ENCODE measurements at places on chromosomes 1 and 21. TPM values are rescaled to one million over a fixed set of nuclear protein-coding genes. Genes with fewer than 3 reads are reported as not detected.

DNA sequence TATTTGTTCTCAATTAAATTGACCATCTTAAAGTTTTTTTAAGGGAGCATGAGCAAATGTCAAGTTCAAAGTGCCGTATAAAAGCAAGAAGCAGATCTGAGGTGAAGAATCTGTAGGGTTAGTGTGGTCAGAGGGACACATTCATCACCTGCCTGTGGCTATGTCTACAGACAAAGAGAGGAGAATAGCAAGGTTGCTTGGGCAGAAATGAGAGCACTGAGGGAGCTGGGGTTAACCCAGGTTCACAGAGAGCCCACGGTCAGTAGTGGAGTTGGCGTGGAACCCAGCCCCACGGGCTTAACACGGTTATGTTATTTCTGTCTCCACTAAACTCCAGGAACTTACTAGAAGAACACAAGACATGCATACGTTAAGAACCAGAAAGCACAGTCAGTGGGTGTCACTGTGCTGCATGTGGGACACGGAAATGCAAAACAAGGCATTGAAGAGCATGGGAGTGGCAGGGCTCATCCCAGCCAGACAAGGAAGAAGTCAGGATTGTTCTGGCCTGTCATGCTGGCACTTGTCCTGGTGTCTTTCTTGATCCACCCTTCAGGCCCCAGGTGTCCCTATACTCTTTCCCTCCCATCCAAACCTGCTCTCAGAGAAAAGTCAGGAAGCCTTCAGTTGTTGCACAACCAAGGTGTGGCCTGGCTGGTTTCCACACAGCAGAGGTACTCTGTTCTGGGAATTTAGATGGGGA, 95.5 kb upstream of the IVNS1ABP start:
- no peaks in the 10 kb centered on the region for H3K36me3 ChIP-seq
- no peak for DNase-seq
- no peak overlapping the region for H3K4me3 ChIP-seq
- no peak overlapping the region for H3K27ac ChIP-seq
- H3K4me1 ChIP-seq, result no peaks in the 10 kb centered on the region
- no peaks in the 10 kb centered on the region for H3K27me3 ChIP-seq

GRCh38 chr1:91895832-91896556, 10.0 kb upstream of the TGFBR3 start:
- H3K4me1 ChIP-seq, result peaks cover 43% of the 10 kb centered on the region
- H3K27ac ChIP-seq, result no peak overlapping the region
- DNase-seq, result no peak
- no peaks in the 10 kb centered on the region for H3K36me3 ChIP-seq

TEKT2 gene
- not detected for total RNA-seq

GRCh38 chr1:13605159-13605558, 21.5 kb downstream of the PDPN start:
- DNase-seq, result no peak
- H3K27me3 ChIP-seq, result no peaks in the 10 kb centered on the region
- no peaks in the 10 kb centered on the region for H3K36me3 ChIP-seq
- no peaks in the 10 kb centered on the region for H3K4me1 ChIP-seq

DNA sequence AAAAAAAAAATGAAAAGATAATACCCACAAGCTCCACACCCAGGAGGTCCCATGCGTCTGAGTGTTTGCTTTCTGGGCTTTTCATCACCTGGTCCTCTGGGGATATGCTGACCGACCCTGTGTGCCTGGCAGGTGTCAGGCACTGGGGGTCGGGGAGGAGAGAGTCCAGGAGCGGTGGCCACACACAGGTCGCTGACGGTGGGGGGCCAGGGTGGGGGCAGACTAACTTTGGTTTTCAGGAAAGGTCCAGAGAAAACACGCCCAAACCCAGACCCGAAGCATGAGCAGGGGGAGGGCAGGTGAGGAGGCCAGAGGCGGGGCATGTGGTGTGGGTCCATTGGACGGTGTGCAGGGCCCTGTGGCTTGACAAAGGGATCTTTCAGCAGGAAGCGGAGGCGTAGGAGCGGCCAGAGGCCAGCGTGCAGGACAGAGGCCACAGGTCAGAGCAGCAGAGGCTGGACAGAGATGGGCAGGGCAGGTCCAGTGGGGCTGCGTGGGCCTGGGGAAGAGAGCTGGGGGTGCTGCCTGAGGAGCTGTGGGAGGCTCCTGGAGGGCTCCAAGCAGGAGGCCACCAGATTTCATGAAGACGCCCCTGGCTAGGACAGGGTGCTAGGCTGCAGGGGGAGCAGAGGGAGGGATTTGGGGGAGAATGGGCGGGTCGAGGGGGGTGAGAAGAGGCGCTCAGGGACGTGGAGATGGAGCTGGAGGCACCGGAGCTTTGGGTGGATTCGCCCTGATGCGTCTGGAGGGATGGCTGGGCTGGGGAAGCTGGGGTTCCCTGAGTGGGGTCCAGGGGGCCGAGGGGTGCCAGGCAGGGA, 15.8 kb downstream of the RNF223 start:
- H3K4me3 ChIP-seq, result peak overlapping the region; percentile 74
- H3K36me3 ChIP-seq, result peaks cover 6% of the 10 kb centered on the region
- DNase-seq, result no peak
- H3K4me1 ChIP-seq, result peaks cover 17% of the 10 kb centered on the region

GRCh38 chr1:4305526-4306301, 348.7 kb upstream of the AJAP1 start:
- no peaks in the 10 kb centered on the region for H3K27me3 ChIP-seq
- H3K27ac ChIP-seq, result no peak overlapping the region
- DNase-seq, result no peak
- H3K4me3 ChIP-seq, result no peak overlapping the region
- H3K36me3 ChIP-seq, result no peaks in the 10 kb centered on the region
- no peaks in the 10 kb centered on the region for H3K4me1 ChIP-seq

GRCh38 chr21:35925497-35925896, 134.8 kb downstream of the SETD4 start:
- H3K4me1 ChIP-seq, result peaks cover 5% of the 10 kb centered on the region
- H3K27ac ChIP-seq, result peak overlapping the region; percentile 34

- no peak overlapping the region for H3K27ac ChIP-seq
- no peak for DNase-seq
- H3K4me3 ChIP-seq, result no peak overlapping the region
- no peaks in the 10 kb centered on the region for H3K4me1 ChIP-seq
- no peaks in the 10 kb centered on the region for H3K27me3 ChIP-seq
Measured at GRCh38 chr1:15543589-15544568, 17.2 kb downstream of the DNAJC16 start.

CAPN8 gene
- not detected for total RNA-seq

PCAT6 gene
- total RNA-seq, result not detected

NBPF6 gene
- total RNA-seq, result not detected

DNA sequence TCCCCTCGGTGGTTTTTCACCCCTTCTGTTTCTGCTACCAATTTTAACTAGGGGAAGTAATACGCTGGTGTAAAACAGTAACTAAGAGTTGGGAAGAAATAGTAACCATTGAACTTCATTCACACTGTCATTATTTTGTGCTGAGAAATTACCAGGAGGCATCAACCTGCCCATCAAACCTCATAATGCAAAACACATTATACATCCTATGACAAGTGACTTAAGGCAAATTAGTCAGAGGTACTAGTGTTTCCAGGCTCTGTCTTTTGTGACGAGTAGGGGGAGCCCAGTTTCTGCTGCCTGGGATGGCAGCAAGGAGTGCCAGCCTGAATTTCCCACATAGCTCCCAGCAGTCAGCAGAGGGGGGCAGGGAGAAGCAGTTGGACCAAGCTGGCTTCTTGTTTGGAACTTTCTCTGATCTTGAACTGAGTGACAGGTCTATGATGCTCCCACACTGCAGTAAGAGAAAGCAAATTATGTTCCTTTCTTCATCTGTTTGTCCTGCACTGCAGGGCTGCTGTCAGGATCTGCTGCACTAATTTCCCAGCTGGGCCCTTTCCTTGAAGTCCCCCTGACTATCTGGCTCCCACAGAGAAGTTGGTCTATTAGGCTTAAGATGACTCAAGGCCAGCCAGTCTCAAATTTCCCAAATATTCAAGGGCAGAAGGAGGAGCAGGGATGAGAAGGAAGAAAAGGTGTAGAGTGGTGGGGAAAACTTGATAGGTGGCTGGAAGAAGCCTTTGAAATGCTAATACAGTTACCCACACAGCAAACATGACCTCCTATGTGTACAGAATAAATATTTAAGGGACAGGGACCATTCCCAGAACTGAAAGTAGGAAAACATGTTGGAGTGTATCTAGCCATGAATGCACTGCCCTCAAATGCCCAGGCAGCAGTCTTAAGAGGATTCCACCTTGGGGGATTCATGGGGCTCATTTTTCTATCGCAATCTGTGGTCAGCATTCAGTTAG, 322.8 kb downstream of the SEC16B start:
- H3K4me1 ChIP-seq, result no peaks in the 10 kb centered on the region
- H3K27me3 ChIP-seq, result no peaks in the 10 kb centered on the region
- no peak overlapping the region for H3K4me3 ChIP-seq
- no peak overlapping the region for H3K27ac ChIP-seq

DNA sequence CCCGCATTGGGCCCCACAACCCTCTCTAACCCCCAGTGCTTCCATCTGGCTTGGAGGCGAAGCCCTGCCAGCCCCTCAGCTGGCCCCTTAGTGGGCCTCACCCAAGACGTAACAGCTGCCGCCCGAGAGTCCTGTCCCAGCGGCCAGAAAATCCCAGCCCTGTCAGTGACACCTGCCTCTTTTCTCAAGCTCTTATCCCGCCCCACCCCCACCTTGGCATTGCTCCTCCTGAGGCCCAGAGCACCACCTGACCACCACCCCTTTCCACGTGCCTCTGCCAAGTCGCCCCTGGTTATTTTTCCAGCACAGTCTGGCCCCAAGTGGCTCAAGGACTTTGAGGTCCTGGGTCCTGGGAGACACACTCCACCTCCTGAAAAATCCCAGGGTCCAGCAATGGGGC, 5.9 kb upstream of the CTRC start:
- no peak overlapping the region for H3K27ac ChIP-seq
- H3K36me3 ChIP-seq, result peaks cover 37% of the 10 kb centered on the region
- H3K4me1 ChIP-seq, result peaks cover 15% of the 10 kb centered on the region
- H3K4me3 ChIP-seq, result no peak overlapping the region

GRCh38 chr1:230759369-230760065, 12.3 kb downstream of the CAPN9 start:
- no peaks in the 10 kb centered on the region for H3K27me3 ChIP-seq
- H3K4me3 ChIP-seq, result no peak overlapping the region
- H3K27ac ChIP-seq, result no peak overlapping the region
- no peak for DNase-seq
- no peaks in the 10 kb centered on the region for H3K4me1 ChIP-seq
- no peaks in the 10 kb centered on the region for H3K36me3 ChIP-seq

APOBEC4 gene
- total RNA-seq, result not detected

GRCh38 chr1:88039240-88039639, 644.8 kb upstream of the PKN2 start:
- no peak overlapping the region for H3K4me3 ChIP-seq
- no peaks in the 10 kb centered on the region for H3K36me3 ChIP-seq
- H3K27ac ChIP-seq, result no peak overlapping the region
- H3K27me3 ChIP-seq, result no peaks in the 10 kb centered on the region
- no peak for DNase-seq

OVAAL gene
- not detected for total RNA-seq

KIF17 gene
- total RNA-seq, result 7.3 TPM

TRIM45 gene
- total RNA-seq, result 2.2 TPM

PLXNA2 gene
- total RNA-seq, result 26.7 TPM

DNA sequence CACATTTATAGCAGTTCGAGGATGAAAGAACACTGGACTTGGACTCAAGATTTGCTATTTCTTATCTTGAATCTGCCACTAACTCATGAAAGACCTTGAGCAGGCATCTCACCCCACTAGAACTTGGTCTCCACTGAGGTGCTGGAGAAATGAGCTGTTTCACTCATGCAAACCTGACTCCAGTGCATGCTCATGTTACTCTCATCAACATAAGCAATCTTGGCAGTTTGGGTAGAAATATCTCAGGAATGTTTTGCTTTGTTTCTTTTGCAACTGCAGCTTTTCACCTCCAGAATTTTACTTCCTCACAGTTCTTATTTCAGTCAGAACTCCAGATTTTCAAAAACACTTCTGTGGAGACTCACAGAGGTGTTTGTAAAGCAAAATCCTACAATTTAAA, 46.2 kb upstream of the DAB1 start:
- no peaks in the 10 kb centered on the region for H3K36me3 ChIP-seq
- no peak overlapping the region for H3K4me3 ChIP-seq
- H3K27me3 ChIP-seq, result no peaks in the 10 kb centered on the region
- no peak overlapping the region for H3K27ac ChIP-seq
- no peaks in the 10 kb centered on the region for H3K4me1 ChIP-seq

DNA sequence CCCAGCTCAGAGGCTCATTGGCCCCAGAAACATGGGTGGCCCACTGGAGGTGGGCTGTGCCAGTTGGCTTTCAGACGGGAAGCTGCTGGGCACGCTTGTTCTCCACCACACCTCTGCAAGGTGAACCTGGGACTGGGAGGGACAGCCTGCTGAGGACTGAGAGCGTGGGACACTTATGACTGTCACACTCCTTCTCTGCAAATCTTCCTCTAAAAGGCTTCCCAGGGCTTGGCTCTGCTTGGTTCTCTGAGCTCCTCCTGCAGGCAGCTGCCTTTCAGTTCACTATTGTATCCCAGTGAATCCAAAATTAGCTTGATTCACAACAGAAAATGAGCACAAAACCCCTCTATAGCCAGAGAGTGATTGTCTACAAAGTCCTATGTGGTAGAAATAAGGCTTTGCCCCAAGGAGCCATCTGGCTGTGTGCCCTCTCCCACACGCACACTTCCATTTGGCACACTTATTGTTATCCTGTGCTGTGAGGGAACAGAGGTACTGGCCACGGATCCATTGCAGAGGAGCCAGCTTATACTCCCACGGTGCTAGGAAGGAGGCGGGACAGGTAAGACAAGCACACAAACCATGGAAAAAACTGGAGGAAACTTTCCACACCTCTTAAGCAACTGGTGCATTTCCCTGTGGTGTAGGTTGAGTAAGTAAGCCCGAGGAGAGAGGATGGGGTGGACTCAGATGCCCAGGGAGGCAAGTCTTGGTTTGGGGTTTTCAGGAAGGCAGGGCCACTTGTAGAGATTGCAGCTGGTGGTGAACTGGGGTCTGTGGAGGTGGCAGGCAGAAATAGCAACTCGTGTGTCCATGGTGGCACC, 18.9 kb upstream of the BTG2 start:
- no peaks in the 10 kb centered on the region for H3K27me3 ChIP-seq
- H3K27ac ChIP-seq, result peak overlapping the region; percentile 94
- H3K36me3 ChIP-seq, result no peaks in the 10 kb centered on the region
- peaks cover 82% of the 10 kb centered on the region for H3K4me1 ChIP-seq
- DNase-seq, result no peak

TMED5 gene
- 51.6 TPM for total RNA-seq

- H3K36me3 ChIP-seq, result peaks cover 4% of the 10 kb centered on the region
- no peak for DNase-seq
- H3K4me3 ChIP-seq, result peak overlapping the region; percentile 84
- H3K4me1 ChIP-seq, result peaks cover 44% of the 10 kb centered on the region
- peak overlapping the region; percentile 98 for H3K27ac ChIP-seq
- no peaks in the 10 kb centered on the region for H3K27me3 ChIP-seq
Measured at GRCh38 chr1:145956361-145956760, 1.5 kb downstream of the LIX1L start.

- H3K27ac ChIP-seq, result no peak overlapping the region
- no peak overlapping the region for H3K4me3 ChIP-seq
- no peaks in the 10 kb centered on the region for H3K4me1 ChIP-seq
- H3K36me3 ChIP-seq, result no peaks in the 10 kb centered on the region
- no peak for DNase-seq
Measured at GRCh38 chr1:44390277-44390676, 14.8 kb upstream of the RNF220 start.

All from esophagus muscularis mucosa (tissue), 4 donors.